ENCODE measurements at places on chromosomes 7 and 10.

DNA sequence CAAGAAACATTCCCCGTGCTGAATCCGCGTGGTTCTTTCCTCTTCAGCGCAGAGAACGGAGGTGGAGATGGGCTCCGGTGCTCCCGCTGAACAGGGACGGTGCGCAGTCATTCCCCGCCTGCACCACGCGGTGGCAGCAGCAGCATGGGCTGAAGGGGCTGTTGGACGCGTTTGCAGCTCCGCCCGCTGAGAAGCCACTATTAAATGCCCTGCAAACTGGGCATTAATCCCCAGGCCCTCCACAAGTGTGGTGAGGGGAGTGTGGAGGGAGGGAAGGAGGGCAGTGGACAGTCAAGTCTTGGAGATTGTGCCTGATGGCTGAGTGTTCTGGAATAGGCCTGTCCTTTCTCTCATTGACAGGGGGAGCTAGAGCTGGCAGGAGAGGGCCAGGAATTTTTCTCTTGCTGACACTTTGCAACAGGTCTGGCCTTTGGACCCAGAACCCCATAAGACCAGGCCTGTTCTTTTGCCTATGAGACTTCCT, 240.2 kb upstream of the INHBA start:
- peak; percentile 58 for DNase-seq

- DNase-seq = no peak
Measured at GRCh38 chr10:5895804-5896203, 5.8 kb downstream of the FBH1 start.

GRCh38 chr10:68275600-68276126, 43.8 kb upstream of the ATOH7 start:
- DNase-seq = no peak

GRCh38 chr7:101804088-101804963, 13.1 kb upstream of the CUX1 start:
- no peak for DNase-seq

DNA sequence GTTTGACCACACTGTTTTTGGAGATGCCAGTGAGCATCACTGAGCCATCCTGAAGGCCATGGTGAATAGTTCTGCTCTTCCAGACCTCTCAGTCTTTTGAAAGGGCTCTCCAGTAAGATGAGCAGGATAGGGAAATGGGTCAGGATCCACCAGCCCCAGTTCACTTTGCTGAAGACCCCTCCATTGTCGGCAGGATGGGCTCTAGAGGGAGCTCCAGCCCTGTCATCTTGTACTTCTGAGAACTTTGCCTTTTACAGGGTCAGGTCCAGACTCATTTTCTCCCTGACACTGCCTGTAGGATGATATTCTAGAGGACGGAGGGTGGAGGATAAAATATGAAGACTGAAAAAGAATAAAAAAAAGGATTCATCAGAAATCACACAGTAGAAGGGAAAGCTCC, 13.1 kb downstream of the LHFPL3 start:
- no peak for DNase-seq

All from smooth muscle cell of the brain vasculature (primary cell).